ENCODE measurements at places on chromosomes 5 and 9.

DNA sequence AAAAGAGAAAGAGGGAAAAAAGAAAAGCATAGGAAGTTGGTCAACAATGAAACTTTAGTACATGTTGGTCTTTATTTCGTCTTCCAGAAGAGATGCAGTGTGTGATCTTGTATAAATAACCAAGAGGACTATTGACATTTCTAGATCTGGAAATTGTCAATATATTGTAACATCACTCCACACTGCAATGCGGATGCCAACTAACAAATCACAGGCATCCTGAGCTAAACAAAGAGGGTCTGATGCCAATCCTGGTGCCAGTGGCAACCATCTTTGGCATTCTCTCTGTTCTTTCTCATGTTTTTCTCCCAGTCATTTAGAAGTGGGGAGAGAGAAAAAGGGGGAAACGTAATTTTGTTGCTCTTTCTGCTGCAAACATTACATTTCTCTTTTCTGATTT lies 9.7 kb downstream of the NFIB start:
- no peak for DNase-seq

- no peak for DNase-seq
Observed at GRCh38 chr9:6787793-6788161, 30.0 kb downstream of the KDM4C start.

DNA sequence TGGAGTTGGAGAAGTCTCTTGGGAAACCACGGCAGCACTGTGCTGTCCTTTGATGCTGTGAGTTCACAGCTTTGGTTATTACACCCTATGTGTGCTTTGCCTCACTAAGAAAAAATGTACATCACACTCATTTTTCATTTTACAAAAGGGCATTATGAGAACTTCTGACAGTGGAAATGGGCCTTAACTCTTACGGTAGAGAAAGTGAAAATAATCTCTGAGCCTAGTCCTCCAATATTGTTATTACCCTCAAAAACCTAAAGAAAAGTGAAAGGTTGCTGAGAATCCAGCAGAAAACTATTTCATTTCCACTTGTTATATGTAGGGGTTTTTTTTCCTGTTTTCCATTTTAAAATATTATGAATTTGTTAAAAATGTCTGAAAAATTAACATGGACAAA lies 8.2 kb upstream of the OR13D1 start:
- DNase-seq: no peak

GRCh38 chr9:34501889-34502425 lies 20.8 kb downstream of the ENHO start:
- DNase-seq: no peak

DNA sequence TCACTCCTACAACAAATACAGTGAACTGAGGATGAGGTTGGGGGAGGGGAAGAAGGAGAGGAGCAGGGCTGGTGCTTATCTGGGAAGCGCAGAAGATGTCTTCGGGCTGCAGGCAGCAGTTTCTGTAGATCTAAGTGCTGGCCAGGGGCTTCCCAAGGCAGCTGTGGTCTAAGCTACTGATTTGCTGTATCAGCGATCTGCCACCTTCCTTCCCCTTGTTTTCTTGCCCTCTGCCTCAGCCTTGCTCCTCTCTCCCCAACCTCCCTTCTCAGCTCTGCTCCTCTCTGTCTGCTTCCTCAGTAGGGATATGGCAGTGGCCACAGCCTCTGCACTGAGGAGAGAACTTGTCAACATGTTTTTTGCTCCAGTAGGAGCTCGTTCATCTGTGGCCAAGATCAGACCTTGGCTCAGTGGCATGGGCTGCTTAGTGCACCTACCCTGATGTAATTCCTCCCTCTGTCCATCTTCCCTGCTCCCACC lies 42.8 kb upstream of the IL6ST start:
- DNase-seq: no peak

- no peak for DNase-seq
Observed at GRCh38 chr9:27059907-27060306, 49.1 kb upstream of the TEK start.

DNA sequence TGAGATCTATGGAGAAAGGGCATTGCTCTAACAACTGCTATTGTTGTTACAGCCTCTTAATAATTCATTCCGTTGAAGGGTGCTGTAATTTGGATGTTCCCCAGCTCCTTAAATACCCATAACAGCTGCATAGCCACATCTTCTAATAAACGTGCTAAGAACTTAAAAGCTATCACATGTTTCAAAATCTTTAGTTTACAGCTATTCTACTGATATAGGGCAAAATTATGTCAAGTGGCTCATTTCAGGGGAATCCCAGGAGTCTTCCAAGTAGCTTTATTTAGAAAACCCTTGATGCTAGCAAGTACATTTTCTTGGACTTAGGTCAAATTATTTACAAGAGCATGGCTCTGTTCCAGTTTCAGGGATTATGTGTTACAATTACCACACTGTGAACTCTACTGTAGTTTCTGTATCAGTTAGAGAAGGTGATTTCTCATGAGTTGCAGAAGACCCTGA lies 990.4 kb upstream of the ACO1 start:
- DNase-seq: no peak

DNA sequence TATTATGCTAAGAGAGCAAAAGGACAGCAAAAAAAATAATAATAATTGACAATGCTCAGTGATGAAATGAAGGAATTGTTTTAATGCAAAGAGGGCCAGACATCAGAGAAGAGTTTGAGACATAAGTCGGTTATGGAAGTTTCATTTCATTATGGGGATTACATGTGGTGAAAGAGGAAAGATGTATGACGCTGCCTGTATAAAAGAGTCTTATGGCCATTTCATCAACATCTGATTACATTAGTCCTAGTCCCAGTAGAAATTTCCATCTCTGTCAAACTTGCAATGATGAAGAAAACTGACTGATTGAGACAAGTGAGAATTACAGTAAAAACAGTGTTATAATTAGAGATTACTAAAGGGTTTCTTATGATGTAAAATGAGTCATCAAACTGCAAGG lies 900.6 kb upstream of the CDH9 start:
- DNase-seq: no peak

DNA sequence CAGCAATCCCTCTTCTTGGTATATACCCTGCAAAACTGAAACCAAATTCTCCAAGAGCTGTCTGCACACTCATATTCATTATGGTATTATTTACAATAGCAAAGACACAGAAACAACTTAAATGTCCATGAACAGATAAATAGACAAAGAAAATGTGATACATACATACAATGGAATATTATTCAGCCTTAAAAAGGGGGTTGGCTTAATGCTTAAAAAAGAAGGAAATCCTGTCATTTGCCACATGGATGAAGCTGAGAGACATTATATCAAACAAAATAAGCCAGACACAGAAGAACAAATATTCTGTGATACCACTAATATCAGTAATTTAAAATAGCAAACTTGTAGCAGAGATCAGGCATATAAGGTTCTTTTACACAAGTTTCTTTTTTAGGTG lies 46.5 kb upstream of the GAS1 start:
- no peak for DNase-seq

GRCh38 chr9:130680836-130681768 lies 12.5 kb upstream of the EXOSC2 start:
- peak; percentile 89 for DNase-seq

GRCh38 chr5:147746986-147747385 lies 35.5 kb downstream of the JAKMIP2 start:
- no peak for DNase-seq

- no peak for DNase-seq
Observed at GRCh38 chr5:81590498-81591384, 160.2 kb downstream of the SSBP2 start.
